ENCODE measurements at places on chromosomes 12 and 14.
A peak's percentile ranks its signal among the peaks of the same experiment; 100 is the strongest.

- DNase-seq, result no peak
Observed at GRCh38 chr12:76199808-76200207, 115.3 kb upstream of the NAP1L1 start.

DNA sequence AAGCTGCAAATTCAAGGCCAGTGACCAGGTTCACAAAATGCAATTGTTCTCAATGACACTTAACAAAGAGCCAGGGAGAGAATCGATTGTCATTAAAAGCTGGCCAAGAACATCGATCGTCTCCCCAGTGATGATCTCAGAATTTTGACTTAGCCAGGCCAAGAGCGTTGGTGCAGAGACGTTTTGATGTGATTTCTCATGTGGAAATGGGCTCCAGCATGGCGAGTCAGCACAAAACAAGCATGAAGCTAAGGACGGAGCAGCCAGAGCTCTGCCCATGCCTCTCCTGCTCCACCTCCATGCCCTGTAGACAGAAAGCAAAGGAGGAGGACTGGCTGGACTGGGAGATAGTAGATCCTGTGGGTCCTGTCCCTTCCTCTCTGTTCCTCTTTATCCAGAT is 270.8 kb downstream of the FOXN3 start:
- DNase-seq, result no peak

DNA sequence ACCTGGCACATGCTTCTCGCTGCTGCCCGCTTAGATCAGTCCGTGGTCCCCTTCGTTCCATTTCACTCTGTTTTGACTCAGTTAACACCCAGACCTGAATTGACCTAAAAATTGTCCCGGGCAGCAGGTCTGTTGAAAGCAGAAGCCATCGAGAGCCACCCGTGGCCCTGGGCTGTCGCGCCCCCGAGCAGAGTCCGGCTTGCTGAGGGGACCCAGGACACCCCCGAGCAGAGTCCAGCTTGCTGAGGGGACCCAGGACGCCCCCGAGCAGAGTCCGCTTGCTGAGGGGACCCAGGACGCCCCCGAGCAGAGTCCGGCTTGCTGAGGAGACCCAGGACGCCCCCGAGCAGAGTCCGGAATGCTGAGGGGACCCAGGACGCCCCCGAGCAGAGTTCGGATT is 50.2 kb upstream of the GALNT9 start:
- no peak for DNase-seq

- no peak for DNase-seq
Observed at GRCh38 chr14:55588259-55588699, 8.3 kb downstream of the KTN1 start.

GRCh38 chr12:109781668-109782325 is 51.4 kb downstream of the TRPV4 start:
- no peak for DNase-seq

DNA sequence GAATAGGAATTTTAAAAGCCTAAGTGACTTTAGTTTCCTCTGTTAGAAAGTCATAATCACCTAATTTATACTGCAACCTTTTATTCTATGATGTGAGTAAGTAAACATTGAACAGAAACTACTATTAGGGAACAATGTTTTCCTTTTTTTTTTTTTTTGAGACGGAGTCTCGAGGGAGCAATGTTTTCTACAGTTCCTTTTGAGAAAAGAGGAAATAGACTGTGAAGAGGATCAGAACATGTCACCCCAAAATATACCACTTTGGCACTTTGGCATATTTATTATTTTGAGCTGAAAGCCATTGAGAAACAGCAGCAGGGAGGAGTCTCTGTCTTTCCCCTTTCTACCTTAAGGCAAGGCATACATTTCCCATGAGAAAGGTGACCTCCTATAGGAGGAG is 162.7 kb upstream of the CNOT2 start:
- DNase-seq, result no peak

GRCh38 chr14:31843361-31844091 is 233.6 kb upstream of the ARHGAP5 start:
- no peak for DNase-seq

DNA sequence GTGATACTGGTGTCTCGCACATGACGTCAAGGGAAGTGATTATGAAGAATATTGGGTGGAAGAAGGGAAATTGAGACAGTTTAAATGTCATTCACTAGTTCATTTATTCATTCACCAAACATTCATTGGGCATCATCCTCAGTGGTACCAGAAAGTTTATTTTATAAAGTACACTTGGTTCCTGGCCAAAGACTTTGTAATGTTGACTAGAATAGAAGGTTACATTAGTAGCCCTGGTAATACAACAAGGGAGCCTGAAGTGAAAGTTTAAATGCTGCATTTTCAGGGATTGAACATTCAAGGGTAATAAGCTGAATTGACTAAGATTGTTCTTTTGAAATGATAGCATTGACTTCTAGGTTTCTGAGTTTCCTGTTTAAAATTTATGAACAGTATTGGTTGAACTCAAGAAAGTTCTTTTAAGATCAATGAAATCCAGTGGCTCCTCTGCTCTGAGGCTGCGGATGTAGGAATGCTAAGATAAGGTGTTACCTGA is 236.8 kb upstream of the BTG1 start:
- no peak for DNase-seq

DNA sequence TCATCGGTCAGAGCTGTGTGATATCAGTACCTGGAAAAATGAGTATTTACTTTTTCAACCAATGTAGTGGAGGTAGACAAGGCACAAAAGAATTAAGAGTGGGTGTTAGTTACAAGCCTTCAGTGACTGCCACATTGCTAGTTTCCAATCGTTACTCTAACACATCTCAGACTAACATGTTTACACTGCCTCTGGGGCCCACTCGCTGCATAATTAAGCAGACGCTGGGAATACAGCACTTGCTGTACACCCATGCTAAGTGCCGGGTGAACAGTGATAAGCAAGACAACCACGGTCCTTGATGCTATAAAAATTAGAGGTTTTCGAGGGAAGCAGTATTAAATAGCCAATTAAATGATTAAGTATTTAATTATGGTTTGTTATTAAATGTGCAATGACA is 1147.6 kb downstream of the AACS start:
- DNase-seq, result no peak

GRCh38 chr12:31482816-31483215 is 108.1 kb downstream of the DENND5B start:
- DNase-seq, result no peak

GRCh38 chr14:90184571-90185266 is 71.6 kb upstream of the PSMC1 start:
- no peak for DNase-seq

DNA sequence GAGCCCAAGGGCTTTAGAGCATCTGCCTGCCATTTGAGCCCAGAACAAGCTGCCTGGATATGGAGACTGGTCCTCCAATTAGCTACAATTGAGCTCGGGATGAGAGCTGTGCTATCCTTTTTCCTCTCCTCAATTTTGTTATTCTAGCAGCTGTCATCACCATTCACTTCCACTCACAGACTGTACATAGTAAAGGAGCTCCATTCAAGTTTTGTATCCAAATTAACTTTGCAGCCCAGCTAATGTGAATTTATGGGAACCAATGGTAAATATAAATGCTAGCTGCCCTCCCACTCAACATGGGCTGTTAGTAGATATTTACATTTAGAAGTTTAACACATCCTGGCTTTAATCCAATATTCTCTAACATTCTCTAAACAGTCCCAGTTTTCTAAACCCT is 44.6 kb downstream of the BMP4 start:
- DNase-seq, result no peak

DNA sequence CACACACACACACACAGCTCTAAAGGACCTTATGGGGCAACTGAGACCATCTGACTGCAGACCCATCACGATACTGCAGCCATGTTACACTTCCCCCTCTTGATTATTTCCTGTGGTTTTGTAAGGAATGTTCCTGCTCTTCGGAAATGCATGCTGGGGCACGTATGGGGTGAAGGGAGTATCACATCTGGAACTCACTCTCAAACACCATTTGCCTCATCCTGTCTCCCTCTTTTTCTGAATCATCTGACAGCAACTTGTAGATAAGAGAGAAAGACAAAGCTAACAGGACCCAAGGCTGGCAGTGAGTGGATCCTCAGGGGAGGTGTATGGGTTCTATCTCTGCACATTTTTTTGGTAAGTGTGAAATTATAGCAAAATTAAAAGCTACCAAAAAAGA is 50.3 kb downstream of the RIMBP2 start:
- DNase-seq, result no peak

DNA sequence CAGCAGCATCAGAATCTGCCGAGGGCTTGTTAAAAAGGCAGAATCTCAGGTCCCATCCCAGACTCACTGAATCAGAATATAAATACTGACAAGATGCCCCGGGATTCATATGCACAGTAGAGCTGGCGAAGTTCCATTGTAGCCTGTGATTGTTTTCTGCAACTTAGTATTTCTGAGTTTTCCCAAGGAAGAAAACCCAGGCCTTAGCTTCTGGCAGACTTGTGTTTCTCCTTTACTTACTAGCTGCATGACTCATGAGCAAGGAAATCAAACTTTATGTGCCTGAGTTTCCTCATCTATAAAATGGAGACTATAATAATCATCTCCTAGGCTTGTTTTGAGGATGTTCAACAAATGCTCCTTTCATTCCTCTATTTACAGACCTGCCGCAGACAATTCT is 278.5 kb upstream of the PLEKHG7 start:
- no peak for DNase-seq

DNA sequence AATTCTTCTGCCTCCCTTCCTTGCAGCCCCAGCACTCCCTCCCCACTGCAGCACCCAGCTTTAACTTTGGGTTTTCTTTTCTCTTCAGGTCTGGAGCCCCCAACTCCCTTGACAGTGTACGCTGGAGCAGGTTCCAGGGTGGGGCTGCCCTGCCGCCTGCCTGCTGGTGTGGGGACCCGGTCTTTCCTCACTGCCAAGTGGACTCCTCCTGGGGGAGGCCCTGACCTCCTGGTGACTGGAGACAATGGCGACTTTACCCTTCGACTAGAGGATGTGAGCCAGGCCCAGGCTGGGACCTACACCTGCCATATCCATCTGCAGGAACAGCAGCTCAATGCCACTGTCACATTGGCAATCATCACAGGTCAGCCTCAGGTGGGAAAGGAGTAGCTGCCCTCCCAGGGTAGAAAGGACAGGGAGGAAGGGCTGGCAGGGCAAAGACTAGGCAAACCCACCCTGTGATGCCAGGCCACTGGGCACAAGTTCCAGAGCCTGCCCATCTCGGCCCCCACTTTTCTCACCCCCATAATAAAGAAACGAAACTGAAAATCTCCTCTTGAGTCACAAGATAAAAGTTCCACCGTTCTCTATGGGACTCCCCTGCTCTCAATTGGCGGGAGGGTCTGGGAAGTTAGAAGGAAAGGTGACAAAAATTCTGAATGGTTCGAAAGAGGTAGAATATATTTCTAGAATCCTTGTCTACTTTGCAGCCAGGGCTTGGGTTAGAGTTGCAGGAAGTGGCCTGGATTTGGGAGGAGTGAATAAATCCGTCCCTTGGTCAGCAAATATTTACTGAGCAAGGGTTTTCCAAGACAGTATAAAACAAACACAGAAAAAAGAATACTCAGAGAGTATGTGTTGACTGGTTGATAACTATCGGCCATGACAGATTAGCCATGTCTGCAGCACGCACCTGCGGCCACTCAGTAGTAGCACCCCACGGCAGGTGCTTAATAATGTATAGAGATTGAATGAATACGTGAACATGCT is 3.2 kb downstream of the LAG3 start:
- no peak for DNase-seq

- DNase-seq, result no peak
Observed at GRCh38 chr14:20413744-20414082, 412 bp upstream of the TEP1 start.

- DNase-seq, result no peak
Observed at GRCh38 chr12:94879542-94879941, 124.0 kb downstream of the NDUFA12 start.

DNA sequence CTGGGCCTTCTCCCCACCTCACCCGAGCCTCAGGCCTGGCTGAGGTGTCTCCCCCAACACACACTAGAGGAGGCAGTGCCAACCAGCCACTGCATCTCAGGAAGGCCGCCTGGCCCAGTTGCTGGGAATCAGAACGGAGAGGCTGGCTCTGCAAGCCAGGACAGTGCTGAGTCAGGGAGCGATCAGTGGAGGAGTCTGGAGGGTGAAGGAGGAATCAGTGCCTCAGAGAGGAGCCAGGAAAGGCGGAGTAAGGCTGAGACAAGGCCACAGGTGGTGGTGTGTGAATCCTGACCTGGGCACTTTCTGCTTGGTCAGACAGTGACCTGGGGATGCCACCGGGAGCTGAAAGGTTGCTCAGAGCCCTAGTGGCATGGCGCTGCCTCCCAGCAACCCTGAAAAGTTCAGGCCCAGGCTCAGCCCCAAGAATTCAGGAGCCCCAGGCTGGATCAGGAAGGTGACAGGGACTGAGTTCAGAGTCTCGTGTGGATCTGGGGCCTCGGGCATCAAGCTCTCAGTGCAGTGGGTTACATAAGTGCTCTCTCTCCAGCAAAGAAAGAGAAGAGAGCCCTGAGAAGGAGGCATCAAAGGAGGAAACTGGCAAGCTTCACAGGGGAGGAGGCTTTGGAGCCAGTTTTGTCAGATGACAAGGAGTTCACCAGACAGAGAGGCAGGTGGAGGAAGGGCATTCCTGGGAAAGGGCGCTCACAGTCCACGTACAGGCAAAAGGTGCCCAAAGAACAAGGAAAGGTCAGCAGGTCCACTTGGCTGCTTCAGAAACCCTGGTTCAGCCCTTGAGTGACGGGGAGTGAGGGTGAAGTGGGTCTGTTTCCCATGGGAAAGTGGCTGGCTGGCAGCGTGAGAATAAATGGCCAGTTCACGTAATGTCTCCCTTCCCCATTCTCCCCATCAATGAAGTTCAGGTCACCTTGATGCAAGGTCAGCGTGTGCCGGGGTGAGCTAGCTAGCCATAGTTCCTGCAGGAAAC is 87.8 kb downstream of the ZFP36L1 start:
- no peak for DNase-seq

DNA sequence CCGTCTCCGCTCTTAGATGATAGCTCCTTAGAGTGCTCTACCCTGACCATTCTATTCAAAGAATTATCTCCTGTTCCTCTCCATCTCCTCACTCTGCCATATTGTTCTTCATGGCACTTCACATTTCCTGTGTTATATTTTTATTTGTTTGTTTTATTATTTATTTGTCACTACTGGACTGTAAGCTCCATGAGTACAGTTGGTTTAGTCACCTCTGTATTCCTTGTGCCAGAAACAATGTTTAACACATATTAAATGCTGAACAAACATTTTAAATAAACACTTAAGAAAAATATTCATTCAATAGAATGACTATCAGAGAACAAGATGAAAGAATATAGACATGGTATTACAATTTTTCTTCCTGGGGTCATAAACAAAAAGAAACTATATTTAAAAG is 35.6 kb downstream of the KIAA0586 start:
- no peak for DNase-seq

- no peak for DNase-seq
Observed at GRCh38 chr12:119786539-119786938, 90.6 kb downstream of the CIT start.

GRCh38 chr12:45994736-45995135 is 4.4 kb upstream of the SCAF11 start:
- DNase-seq, result peak; percentile 33

DNA sequence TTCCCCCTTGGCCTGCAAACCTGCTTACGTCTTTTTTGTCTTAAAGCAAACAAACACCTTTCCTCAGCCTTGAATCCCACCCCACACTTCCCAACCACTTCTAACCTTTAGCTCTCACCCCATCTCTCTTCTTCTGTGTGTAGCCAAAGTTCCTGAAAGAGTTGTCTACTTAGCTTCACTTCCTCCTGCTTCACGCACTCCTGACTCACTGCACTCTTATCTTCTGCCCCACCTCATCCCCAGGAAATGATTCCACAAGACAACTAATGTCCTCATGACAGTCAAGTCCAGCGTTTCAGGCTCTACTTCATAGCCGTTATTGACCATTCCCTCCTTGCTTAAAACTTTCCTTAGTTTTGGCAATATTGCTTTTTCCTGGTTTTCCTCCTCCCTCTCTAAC is 22.4 kb downstream of the EIF2B2 start:
- no peak for DNase-seq

- no peak for DNase-seq
Observed at GRCh38 chr12:46983393-46983793, 96.0 kb upstream of the PCED1B start.

Measured in substantia nigra (tissue), 51 donors.